ENCODE measurements at places on chromosomes 4 and X. TPM values are rescaled to one million over a fixed set of nuclear protein-coding genes. Genes with fewer than 3 reads are reported as not detected.

DNA sequence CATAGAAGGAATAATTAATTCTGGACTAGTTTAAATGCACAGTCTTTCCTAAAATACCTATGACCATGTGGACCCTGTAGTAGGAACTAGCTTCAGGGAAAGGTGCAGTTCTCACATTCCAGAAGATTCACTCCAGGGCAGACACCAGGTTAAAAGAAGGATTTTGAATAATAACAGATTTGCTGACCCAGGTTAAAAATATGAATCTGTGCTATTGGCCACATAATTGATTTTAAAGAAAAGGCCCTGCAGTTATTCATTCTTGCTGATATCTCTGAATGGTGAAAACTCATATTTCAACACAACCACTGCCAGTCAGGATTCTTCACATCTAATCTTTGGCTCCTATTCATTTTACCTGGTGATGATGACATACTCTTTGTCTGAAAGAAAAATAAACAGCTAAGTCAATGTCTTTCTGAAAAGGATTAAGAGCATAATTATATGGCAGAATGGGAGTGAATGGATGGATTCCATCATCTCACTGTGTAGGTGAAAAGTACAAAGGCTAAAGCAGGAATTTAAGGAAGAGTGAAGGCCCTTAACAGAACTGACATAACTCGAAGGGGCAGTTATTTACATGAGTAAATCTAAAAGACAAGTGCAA, 432.8 kb downstream of the PDGFC start:
- H3K4me1 ChIP-seq = no peaks in the 10 kb centered on the region
- no peak for DNase-seq
- H3K4me3 ChIP-seq = no peak overlapping the region
- H3K36me3 ChIP-seq = no peaks in the 10 kb centered on the region
- H3K27me3 ChIP-seq = no peaks in the 10 kb centered on the region
- H3K27ac ChIP-seq = no peak overlapping the region

- no peaks in the 10 kb centered on the region for H3K36me3 ChIP-seq
- H3K4me1 ChIP-seq = no peaks in the 10 kb centered on the region
- no peak overlapping the region for H3K27ac ChIP-seq
- no peak for DNase-seq
- no peaks in the 10 kb centered on the region for H3K27me3 ChIP-seq
Measured at GRCh38 chrX:41116948-41117347, 31.7 kb downstream of the USP9X start.

DNA sequence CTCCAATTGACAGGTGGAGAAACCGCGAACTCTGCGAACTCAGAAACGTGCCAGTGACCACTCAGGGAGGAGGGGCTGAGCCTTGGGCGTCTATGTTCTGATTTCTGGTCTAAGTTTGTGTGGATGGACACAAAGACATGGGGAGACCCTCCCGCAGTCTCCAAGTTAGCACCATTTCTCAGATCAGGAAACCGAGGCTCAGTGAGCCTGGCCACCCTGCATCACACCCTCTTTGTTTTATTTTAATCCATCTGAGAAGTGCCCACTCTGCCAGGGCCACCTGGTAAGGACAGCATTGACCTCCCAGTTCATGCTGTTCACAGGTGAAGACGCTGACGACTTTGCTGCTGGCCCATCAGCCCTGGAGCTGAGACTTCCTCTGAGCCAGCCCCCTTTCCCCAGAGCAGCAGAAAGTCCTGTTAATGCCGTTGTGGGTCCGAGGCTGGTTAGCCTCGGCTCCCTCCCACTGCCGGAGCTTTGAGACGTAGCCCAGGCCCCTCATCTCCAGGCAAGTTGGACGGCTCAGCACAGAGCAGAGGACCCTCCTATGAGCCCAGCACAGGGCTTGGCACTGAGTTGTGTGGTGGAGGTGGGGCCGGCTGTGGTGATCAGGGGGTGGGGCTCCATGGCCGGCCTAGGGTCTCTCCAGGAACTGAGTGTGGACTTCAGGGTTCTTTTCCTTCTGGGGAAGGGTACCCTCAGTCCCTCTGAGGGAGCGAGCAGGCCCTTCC, 43.7 kb downstream of the PSAPL1 start:
- no peaks in the 10 kb centered on the region for H3K36me3 ChIP-seq
- DNase-seq = no peak
- H3K4me3 ChIP-seq = no peak overlapping the region
- H3K4me1 ChIP-seq = no peaks in the 10 kb centered on the region
- H3K27ac ChIP-seq = no peak overlapping the region
- peaks cover 47% of the 10 kb centered on the region for H3K27me3 ChIP-seq

DNA sequence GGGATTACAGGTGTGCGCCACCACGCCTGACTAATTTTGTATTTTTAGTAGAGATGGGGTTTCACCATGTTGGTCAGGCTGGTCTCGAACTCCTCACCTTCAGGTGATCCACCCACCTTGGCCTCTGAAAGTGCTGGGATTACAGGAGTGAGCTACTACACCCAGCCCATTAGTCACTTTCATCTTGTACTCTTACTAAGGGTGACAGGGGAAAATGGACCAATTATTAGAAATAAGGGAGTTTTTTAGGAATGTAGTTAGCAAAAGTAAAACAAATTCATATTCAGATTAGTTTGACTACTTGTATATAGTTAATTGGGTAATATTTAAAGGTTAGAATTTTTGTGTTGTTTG, 26.1 kb downstream of the SMARCA5 start:
- DNase-seq = no peak
- no peaks in the 10 kb centered on the region for H3K4me1 ChIP-seq
- peaks cover 97% of the 10 kb centered on the region for H3K36me3 ChIP-seq
- H3K27ac ChIP-seq = no peak overlapping the region
- H3K27me3 ChIP-seq = no peaks in the 10 kb centered on the region

DNA sequence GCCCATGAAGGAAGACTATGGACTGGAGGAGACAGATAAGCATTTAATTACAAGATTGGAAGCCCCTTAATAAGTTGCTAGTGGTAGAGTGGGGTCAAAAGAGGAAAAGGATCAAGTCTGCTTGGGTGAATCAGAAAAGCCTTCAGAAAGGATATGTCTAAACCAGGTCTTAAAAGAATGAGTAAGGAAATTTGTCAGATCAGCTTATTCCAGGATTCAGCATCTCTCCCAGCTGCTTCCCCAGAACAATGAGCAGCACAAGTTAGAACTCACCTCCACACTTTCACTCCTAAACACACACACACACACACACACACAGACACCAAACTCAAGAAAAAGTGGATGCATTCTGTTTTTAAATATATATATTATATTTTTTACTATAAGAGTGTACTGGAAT, 166.5 kb downstream of the CPEB2 start:
- no peaks in the 10 kb centered on the region for H3K27me3 ChIP-seq
- DNase-seq = no peak
- H3K27ac ChIP-seq = no peak overlapping the region
- no peak overlapping the region for H3K4me3 ChIP-seq
- no peaks in the 10 kb centered on the region for H3K36me3 ChIP-seq

- H3K36me3 ChIP-seq = no peaks in the 10 kb centered on the region
- no peaks in the 10 kb centered on the region for H3K27me3 ChIP-seq
- no peaks in the 10 kb centered on the region for H3K4me1 ChIP-seq
- no peak overlapping the region for H3K4me3 ChIP-seq
Measured at GRCh38 chr4:115090483-115091075, 22.8 kb downstream of the NDST4 start.

DNA sequence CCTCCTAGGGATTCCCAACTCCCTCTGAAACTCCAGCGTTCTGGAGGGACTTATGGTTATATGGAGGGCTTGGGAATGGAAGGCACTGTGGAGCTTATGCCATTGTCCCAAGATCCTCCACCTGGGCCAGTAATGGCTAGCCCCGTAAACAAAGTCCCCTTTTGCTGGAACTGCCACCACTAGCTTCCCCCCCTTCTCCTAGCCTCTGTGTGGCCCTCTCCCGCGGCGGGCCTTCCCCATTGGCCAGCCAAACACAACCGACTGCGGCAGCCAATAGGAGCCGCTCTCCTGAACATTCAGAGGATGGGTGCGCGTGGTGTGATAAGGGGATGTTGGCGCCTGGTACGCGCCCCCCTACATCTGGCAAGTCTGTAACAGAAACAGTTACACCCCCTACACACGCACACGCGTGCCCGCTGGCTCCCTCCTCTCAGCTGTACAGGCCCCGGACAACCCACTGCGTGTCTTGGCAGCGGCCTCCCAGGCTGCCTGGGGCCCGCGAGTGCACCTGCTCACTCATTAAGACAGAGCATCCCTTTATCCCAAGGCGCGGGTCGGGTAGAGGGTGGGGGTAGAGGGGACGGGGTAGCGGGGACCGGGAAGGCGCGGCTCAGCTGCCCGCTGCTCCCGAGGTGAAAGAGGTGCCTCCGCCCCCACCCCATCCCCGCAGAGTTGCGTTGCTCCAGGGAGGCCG, 863 bp upstream of the RAB33A start:
- no peaks in the 10 kb centered on the region for H3K36me3 ChIP-seq
- no peak overlapping the region for H3K27ac ChIP-seq
- no peaks in the 10 kb centered on the region for H3K27me3 ChIP-seq
- peak overlapping the region; percentile 49 for H3K4me3 ChIP-seq
- H3K4me1 ChIP-seq = peaks cover 23% of the 10 kb centered on the region

GRCh38 chrX:2679534-2680485, 11.3 kb upstream of the CD99 start:
- DNase-seq = peak; percentile 30
- no peak overlapping the region for H3K4me3 ChIP-seq
- H3K36me3 ChIP-seq = no peaks in the 10 kb centered on the region

DNA sequence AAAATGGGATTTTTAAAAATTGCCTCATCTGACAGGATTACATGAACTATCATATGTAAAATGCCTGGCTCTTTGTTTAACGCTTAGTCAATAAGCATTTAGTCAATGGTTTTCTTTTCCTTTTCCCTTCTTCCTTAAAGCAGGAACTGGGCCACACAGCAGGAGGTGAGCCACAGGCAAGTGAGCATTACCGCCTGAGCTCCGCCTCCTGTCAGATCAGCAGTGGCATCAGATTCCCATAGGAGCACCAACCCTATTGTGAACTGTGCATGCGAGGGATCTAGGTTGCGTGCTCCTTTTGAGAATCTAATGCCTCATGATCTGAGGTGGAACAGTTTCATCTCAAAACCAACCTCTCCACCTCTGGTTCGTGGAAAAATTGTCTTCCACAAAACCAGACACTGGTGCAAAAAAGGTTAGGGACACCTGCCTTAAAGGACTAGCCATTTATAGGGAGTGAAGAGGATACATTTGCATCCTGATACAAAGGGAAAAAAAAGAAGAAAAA, 306.1 kb downstream of the FBXW7 start:
- H3K27me3 ChIP-seq = no peaks in the 10 kb centered on the region
- H3K36me3 ChIP-seq = no peaks in the 10 kb centered on the region
- H3K4me1 ChIP-seq = no peaks in the 10 kb centered on the region
- no peak overlapping the region for H3K4me3 ChIP-seq

GRCh38 chr4:23276076-23276475, 583.3 kb downstream of the GBA3 start:
- no peaks in the 10 kb centered on the region for H3K27me3 ChIP-seq
- H3K27ac ChIP-seq = no peak overlapping the region
- no peak for DNase-seq

Gene ADH1B
- total RNA-seq = 427 TPM

Gene CT55
- total RNA-seq = not detected

Gene FHIP1A
- 17.3 TPM for total RNA-seq

Gene WDR17
- total RNA-seq = 4.2 TPM

Measured in left lung (tissue), 14 donors.